Epithelial cell of alveolus of lung (primary cell): ENCODE measurements at places on chromosomes 4 and X. TPM values are rescaled to one million over a fixed set of nuclear protein-coding genes. Genes with fewer than 3 reads are reported as not detected.

FATE1 gene
- not detected in 2 replicates for total RNA-seq

KIF4A gene
- 6.8 and 11.5 TPM in 2 replicates for total RNA-seq

TSPAN6 gene
- total RNA-seq = 26.2 and 28.2 TPM in 2 replicates

FAM184B gene
- total RNA-seq = not detected in 2 replicates

MTTP gene
- total RNA-seq = 0.08 and 0.26 TPM in 2 replicates

SMPX gene
- not detected in 2 replicates for total RNA-seq

S100P gene
- 0.39 TPM in 1 of 2 replicates, not detected in the other for total RNA-seq

NDNF gene
- 2.6 and 5.1 TPM in 2 replicates for total RNA-seq

GPC4 gene
- 2.3 and 3.9 TPM in 2 replicates for total RNA-seq

GYPB gene
- not detected in 2 replicates for total RNA-seq

RASL11B gene
- total RNA-seq = 0.78 and 4.5 TPM in 2 replicates

XKRX gene
- 0.24 and 0.26 TPM in 2 replicates for total RNA-seq

ANKRD50 gene
- total RNA-seq = 14.4 and 25.3 TPM in 2 replicates
